ENCODE measurements at places on chromosomes 3 and 15.

- no peak for DNase-seq
Measured at GRCh38 chr15:87609894-87610293, 646.6 kb downstream of the NTRK3 start.

- no peak for DNase-seq
Measured at GRCh38 chr3:157573780-157574378, 70.7 kb upstream of the VEPH1 start.

- no peak for DNase-seq
Measured at GRCh38 chr3:19348941-19349564, 200.7 kb downstream of the KCNH8 start.

GRCh38 chr15:56124391-56124790 lies 119.3 kb downstream of the RFX7 start:
- no peak for DNase-seq

GRCh38 chr3:27279123-27279522 lies 90.1 kb downstream of the NEK10 start:
- DNase-seq: no peak
